ENCODE measurements at places on chromosomes 3 and 15. TPM values are rescaled to one million over a fixed set of nuclear protein-coding genes. Genes with fewer than 3 reads are reported as not detected.

Gene CFAP100
- not detected for total RNA-seq

Gene EPHB3
- total RNA-seq = 44.7 TPM

Gene HESX1
- total RNA-seq = 0.80 TPM

Gene RYR3
- 0.72 TPM for total RNA-seq

Gene PARP14
- 15.9 TPM for total RNA-seq

Gene ACTC1
- 0.92 TPM for total RNA-seq

Gene GBE1
- 25.9 TPM for total RNA-seq

Gene GASK1A
- total RNA-seq = 2.9 TPM

DNA sequence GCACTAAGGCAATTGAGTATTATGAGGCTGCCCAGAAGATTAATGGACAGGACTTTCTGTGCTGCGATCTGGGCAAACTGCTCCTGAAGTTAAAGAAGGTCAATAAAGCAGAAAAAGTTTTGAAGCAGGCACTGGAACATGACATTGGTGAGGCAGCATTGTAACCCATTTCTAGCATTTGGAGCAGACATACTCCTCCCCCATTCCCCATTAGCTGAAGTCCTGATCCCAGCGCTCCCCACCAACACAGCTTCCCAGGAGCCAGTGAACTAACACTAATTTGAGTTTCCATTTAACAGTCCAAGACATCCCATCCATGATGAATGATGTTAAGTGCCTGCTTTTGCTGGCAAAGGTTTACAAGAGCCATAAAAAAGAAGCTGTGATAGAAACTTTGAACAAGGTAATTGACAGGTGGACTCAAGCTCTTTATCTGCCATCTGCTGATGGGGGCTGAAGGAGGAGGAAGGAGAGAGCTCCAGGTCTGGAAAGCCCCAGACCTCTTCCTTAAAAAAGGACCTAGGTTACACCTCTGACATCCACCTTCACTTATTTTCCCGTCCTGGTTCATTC, 22.6 kb downstream of the CSRNP1 start:
- ATAC-seq = no peak

DNA sequence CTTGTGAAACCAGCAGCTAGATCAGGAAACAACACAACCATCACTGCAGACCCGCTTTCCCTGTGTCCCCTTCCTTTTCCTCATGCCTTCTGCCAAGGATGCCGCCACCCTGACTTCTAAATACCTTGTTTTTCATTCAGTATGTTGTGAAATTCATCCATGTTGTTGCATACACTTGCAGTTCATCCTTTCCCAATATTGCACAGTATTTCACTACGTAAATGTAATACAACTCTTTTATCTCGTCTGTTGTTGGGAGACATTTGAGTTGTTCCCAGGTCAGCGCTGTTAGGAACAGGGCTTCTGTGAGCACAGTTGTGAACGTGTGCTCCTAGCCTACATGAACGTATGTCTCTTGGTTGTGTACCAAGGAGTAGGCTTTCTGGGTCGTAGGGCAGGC, 24.2 kb downstream of the TLNRD1 start:
- ATAC-seq = no peak

DNA sequence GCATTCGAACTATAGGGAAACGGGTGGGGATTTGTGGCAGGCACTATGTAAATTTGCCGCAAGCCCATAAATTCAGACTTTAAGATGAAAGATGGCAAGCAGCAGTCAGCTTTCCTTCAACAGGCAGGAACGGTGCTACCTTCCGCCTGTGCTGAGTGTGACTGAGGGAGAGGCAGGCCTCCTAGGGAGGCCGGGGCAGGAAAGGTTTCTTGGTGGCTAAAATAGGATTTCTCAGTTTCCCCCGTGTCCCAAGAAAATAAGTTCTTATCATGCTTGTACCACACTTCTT, 12.5 kb downstream of the FLNB start:
- no peak for ATAC-seq

DNA sequence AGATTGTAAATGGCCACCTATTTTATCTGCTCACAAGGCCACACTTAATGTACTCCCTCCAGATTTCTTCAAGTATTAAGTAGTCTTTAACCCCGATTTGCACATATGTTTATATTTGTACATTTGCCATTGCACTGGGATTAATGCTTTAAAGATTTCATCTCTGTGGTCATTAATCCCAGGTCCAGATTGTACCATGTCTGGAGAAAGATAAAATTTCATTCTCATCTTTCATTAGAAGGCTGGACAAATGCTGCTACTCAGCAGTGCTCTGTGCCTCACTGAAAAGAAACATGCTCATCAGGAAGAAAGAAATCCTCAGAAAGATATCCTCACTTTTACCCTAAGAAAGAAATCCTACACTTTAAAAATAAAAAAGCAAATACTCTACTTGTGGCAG, 62.5 kb upstream of the LRRC3B start:
- ATAC-seq = no peak

- no peak for ATAC-seq
Measured at GRCh38 chr3:113002679-113003078, 11.9 kb downstream of the GTPBP8 start.

DNA sequence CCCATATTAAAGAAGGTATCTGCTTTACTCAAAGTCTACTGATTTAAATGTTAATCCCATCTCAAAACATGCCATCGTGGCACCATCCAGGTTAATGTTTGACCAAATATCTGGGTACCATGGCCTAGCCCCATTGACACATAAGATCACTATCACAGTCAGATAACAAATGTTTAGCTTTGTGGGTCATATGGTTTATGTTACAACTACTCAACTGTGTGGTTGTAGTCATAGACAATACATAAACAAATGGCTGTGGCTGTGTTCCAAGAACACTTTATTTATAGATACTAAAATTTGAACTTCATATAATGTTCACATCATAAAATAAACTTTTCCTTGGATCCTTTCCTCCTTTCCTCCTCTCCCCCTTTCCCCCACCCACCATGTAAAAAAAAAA, 9.8 kb upstream of the SNRPN start:
- no peak for ATAC-seq

DNA sequence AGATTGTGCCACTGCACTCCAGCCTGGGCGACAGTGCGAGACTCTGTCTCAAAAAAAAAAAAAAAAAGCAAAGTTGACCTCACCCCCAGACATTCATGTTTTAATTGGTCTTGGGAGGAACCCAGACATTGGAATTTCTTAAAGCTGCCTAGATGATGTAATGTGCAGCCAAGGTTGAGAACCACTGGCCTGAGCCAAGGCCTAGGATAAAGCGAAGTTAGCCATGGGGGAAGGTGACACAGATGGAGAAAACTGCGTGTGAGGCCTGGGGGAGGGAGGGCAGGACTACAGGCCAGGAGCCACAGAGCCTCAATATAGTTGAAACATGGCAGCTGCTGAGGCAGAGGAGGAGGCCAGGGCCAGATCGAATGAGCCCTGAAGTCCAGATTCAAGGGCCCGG, 21.0 kb downstream of the GLB1 start:
- ATAC-seq = no peak

- no peak for ATAC-seq
Measured at GRCh38 chr15:74050556-74051234, 31.7 kb downstream of the GOLGA6A start.

DNA sequence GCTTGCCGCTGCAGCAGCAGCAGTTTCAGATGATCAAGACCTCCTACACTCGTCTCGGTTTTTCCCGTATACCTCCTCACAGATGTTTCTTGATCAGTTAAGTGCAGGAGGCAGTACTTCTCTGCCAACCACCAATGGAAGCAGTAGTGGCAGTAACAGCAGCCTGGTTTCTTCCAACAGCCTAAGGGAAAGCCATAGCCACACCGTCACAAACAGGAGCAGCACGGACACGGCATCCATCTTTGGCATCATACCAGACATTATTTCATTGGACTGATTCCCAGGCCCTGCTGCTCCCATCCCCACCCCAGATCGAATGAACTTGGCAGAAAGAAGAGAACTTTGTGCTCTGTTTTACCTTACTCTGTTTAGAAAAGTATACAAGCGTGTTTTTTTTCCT, 17.6 kb downstream of the CALML4 start:
- peak; percentile 56 for ATAC-seq

DNA sequence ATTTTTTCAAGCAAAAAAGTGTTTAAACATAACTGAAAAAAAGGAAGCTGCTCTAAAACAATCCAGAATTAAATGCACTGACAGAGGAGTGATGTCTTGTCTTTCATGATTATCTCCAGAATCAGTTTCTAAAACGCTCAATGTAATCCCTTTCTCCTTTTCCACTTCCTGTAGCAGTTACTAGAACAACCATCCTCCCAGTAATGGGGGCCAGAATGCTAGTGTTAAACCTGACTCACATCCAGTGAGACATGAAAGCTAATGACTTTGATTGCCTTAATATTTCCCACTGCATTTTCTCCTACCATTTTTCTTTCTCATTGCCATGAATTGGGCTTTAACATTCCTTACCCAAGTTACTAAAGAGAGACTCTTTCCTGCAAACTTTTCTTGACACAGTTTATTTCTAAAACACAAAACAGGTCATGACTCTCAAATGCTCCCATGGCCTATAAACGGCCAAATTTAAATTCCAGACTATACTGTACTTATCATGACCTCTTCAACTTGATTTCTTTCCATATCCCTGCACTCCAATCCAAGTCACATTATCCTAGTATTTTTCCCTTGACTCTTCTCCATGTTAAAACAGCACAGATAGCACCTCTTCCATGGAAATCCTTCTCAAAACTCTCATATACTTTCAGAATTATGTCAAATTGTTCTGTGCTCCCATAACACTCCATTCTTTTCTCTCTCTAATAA, 341.4 kb downstream of the NAALADL2 start:
- no peak for ATAC-seq

GRCh38 chr15:99014803-99015697, 7.5 kb upstream of the PGPEP1L start:
- peak; percentile 94 for ATAC-seq

GRCh38 chr3:31321620-31322019, 211.1 kb upstream of the STT3B start:
- no peak for ATAC-seq

GRCh38 chr3:130576375-130577266, 59.6 kb downstream of the COL6A6 start:
- no peak for ATAC-seq

- no peak for ATAC-seq
Measured at GRCh38 chr3:170494766-170495165, 76.1 kb downstream of the CLDN11 start.

Data from esophagus mucosa (tissue), 1 donor.